Activated CD4-positive, alpha-beta memory T cell treated with anti-CD3 and anti-CD28 coated beads, Interleukin-2, amount 10 ng/mL, durations not matched to agents 7 days and 5 days (primary cell): ENCODE measurements at places on chromosomes 4 and X. TPM values are rescaled to one million over a fixed set of nuclear protein-coding genes. Genes with fewer than 3 reads are reported as not detected.

Gene GAGE2A
- total RNA-seq: not detected

DNA sequence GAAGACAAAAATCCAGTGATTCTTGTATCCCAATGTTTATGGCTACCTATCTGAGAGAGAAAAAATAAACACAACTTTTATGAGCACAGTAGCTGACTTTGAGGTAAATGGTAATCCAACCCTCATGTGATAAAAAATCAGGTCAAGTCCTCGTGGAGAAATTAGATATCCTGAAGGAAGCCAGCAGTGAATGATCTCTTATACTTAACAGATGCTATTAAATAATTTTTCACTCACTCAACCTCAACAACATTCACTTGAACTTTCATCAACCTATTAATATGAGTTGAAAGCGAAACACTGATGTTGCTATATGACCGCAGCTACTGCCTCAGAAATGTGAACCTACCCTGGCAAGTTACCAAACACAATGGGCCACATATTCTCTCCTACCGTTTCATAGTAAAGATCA lies 105.4 kb downstream of the GPC3 start:
- DNase-seq: no peak

DNA sequence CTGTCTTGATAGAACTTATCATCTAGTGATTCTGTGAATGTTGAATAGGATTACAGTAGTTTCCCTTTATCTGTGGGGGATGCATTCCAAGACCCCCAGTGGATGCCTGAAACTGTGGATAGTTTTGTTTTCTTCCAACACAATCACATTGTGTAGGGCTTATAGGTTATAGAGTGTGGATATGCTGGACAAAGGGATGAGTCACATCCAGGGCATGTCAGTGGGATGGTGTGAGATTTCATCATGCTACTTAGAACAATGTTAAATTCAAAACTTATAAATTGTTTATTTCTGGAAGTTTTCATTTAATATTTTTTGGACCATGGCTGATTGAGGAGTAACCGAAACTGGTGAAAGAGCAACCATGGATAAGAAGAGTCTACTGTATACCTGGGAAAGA lies 432.3 kb upstream of the ATOH1 start:
- no peak for DNase-seq

Gene ASMT
- 0.48 TPM for total RNA-seq

- DNase-seq: peak; percentile 22
Observed at GRCh38 chrX:65601126-65601525, 66.3 kb upstream of the MSN start.

Gene PKD2
- 10.4 TPM for total RNA-seq

DNA sequence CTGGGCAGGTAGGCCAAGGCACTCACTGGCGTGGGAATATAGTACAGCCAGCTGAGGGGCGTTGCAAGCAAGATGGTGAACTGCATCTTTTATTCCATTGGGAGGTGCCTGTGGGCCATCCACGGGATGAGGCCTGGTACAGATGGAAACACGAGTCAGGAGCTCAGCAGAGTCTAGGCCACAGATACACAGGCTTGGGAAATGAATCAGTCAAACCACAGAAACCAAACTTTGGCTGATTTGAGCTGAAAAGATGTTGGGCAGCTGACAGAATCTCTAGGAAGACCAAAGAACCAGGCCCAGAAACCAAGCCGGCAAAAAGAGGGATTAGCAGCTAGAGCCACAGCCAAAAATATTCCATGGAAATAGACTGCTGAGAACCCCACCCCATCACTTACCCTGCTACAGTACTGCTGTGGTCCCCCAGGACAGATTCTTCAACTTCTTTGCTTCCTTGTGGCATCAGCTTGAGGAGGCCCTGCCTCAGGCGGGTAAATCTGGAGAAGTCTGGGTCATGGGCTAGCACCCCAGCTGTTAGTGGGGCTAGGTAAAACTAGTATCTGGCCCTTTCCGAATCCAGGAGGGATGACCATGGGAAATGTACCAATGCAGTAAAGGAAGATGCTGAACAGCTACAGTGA lies 75.4 kb downstream of the TMEM131L start:
- peak; percentile 41 for DNase-seq

GRCh38 chrX:65846974-65847373 lies 179.5 kb downstream of the MSN start:
- no peak for DNase-seq

DNA sequence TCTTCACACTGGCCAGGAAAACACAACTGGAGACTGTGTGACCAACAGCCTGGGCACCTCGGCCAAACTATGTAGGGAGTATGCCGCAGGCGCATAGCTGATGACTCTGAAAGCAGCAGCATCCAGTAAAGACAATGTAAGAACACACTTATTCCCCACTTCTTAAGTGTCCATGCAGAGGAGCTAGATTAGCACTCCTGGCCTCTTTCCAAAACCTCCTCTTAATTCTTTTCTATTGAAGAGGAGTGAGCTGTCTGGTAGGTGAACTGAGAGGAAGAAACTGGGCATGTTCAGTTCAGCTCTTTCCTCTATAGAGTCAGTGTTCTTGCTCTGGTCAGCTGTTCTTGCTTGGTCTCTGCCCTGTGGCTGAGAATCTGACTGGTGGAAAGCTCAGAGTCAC lies 21.1 kb downstream of the NMU start:
- no peak for DNase-seq

GRCh38 chr4:187547316-187547715 lies 448.3 kb upstream of the ZFP42 start:
- DNase-seq: no peak

DNA sequence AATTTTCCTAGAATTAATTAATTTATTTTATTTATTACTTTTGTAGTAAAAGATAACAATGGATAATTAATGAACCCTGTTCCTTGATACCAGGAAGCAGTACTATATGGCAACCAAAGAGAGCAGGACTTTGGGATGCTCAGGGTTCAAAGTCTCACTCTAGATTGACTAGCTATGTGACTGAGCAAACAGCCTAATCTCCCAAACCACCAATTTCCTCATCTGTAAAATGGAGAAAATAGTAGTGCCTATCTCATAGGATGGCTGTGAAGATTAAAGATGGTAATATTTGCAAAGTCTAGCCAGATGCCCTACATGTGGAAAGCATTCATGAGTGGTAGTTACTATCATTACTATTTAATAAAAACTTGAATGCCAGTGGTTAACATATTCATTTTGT lies 97.6 kb downstream of the PRDM5 start:
- DNase-seq: no peak

- no peak for DNase-seq
Observed at GRCh38 chrX:48896611-48897011, 957 bp downstream of the TIMM17B start.

GRCh38 chr4:75708218-75708691 lies 16.1 kb upstream of the USO1 start:
- peak; percentile 52 for DNase-seq

GRCh38 chr4:164304101-164304639 lies 449.8 kb upstream of the SMIM31 start:
- no peak for DNase-seq

DNA sequence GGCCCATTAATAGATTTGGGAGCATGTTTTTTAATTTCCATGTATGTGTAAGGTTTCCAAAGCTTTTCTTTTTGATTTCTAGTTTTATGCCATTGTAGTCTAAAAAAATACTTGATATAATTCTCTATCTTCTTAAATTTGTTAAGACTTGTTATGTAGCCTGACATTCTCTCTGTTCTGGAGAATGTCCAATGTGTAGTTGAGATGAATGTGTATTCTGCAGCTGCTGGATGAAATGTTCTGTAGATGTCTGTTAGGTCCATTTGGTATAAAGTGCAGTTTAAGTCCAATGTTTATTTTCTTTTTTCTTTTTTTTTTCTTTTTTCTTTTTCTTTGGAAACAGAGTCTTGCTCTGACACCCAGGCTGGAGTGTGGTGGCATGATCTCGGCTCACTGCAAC lies 378.5 kb upstream of the MAD2L1 start:
- no peak for DNase-seq

- no peak for DNase-seq
Observed at GRCh38 chr4:185318679-185319078, 77.0 kb downstream of the LRP2BP start.

GRCh38 chr4:10715696-10716095 lies 31.1 kb upstream of the CLNK start:
- DNase-seq: no peak

Gene GAGE12J
- not detected for total RNA-seq

GRCh38 chr4:41505161-41505661 lies 32.7 kb upstream of the LIMCH1 start:
- DNase-seq: no peak

Gene GPRASP3
- 1.6 TPM for total RNA-seq

- no peak for DNase-seq
Observed at GRCh38 chrX:123392921-123393320, 208.8 kb downstream of the GRIA3 start.

- no peak for DNase-seq
Observed at GRCh38 chrX:482702-483203, 96.0 kb upstream of the PPP2R3B start.

DNA sequence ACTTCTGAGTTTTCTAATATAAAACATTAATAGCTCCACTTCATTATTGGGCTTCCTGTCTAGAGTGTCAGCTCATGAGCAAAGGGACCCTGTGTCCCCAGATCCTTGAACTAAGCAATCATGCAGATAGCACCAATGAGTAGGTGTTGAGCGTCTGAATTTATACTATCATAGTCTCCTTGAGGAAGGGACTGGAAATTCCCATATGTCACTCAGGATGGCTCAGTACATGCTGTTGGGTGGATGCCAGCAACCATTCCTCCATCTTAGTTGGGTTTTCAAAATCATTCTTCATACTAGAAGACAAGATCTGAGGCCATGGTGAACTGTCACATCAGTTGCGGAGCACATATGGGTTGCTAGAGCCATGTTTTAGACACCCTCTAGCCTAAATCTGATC lies 27.7 kb downstream of the CD99 start:
- DNase-seq: no peak

DNA sequence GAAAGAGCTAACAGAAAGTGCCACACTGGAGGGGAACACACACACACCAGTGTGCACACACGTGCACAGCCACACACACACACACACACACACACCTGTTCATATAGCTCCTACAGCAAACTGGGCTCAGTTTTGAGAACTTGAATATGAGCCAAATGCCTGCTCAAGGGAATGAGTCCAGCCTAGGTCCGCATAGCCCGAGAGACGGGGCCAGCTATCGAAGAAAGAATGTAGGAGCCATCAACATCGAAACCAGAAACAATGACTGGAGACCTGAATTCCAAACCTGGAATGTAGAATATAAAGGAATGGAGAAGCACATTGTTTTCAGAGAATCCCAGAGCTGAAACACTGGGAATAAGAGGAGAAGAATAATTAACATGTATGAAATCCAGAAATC lies 37.6 kb upstream of the ERVMER34-1 start:
- no peak for DNase-seq
